PC-3 (cell line): ENCODE measurements at places on chromosomes 11 and 22. TPM values are rescaled to one million over a fixed set of nuclear protein-coding genes. Genes with fewer than 3 reads are reported as not detected.

Gene MYH9
- 357 and 546 TPM in 2 replicates for total RNA-seq

Gene C22orf15
- not detected in 2 replicates for total RNA-seq

Gene FOXR1
- total RNA-seq = not detected in 2 replicates

Gene DENND6B
- 1.1 and 1.7 TPM in 2 replicates for total RNA-seq

Gene HEPHL1
- 3.3 and 4.4 TPM in 2 replicates for total RNA-seq

Gene SMTNL1
- not detected in 2 replicates for total RNA-seq

Gene DGCR6
- total RNA-seq = 0.86 and 3.4 TPM in 2 replicates

DNA sequence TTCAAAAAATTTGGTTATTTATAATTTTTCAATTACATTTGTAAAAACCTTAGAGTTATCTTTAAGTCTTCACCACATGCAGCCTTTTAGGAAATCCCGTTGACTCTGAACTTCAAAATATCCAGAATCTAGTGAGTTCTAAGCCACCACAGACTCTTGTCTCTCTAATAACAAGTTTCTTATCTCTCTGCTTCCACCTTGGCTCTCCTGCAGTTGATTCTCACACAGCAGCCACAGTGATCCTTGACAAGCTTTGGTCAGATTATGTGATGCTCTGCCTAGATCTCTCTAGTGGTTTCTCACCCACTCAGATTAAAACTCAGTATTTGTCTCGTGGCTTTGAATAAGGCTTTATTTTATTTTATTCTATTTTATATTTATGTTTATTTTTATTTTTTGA, 8.6 kb downstream of the HSD17B12 start:
- H3K36me3 ChIP-seq = peaks cover 10% of the 10 kb centered on the region
- no peak overlapping the region for H3K4me3 ChIP-seq
- no peaks in the 10 kb centered on the region for H3K27me3 ChIP-seq
- DNase-seq = no peak
- H3K4me1 ChIP-seq = peaks cover 4% of the 10 kb centered on the region; the same call in 1 of the 2 replicates

DNA sequence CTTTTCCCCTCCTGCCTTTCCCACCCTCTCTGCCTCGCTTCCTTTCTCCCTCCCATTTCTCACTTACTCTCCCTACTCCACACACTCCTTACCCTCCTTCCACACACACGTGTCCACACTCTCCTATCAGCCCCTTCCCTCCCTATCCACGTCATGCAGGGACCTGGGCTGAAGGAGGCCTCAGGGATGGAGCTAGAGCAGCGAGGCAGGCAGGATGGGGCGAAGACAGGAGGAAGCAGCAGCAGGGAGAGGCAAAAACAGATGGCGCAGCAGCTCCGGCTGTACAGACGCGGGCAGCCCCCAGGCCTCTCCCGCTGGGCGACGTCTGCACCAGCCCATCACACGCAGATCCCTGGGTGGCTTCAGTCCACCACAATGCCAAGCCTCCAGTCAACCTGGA, 97.9 kb downstream of the SPATA19 start:
- no peaks in the 10 kb centered on the region for H3K36me3 ChIP-seq
- no peak overlapping the region for H3K4me3 ChIP-seq
- no peaks in the 10 kb centered on the region for H3K4me1 ChIP-seq
- H3K27ac ChIP-seq = no peak overlapping the region
- no peak for DNase-seq

GRCh38 chr11:35101223-35101622, 37.7 kb upstream of the CD44 start:
- peaks cover 11% of the 10 kb centered on the region for H3K4me1 ChIP-seq
- DNase-seq = peak; percentile 45
- H3K27me3 ChIP-seq = no peaks in the 10 kb centered on the region
- no peaks in the 10 kb centered on the region for H3K36me3 ChIP-seq

DNA sequence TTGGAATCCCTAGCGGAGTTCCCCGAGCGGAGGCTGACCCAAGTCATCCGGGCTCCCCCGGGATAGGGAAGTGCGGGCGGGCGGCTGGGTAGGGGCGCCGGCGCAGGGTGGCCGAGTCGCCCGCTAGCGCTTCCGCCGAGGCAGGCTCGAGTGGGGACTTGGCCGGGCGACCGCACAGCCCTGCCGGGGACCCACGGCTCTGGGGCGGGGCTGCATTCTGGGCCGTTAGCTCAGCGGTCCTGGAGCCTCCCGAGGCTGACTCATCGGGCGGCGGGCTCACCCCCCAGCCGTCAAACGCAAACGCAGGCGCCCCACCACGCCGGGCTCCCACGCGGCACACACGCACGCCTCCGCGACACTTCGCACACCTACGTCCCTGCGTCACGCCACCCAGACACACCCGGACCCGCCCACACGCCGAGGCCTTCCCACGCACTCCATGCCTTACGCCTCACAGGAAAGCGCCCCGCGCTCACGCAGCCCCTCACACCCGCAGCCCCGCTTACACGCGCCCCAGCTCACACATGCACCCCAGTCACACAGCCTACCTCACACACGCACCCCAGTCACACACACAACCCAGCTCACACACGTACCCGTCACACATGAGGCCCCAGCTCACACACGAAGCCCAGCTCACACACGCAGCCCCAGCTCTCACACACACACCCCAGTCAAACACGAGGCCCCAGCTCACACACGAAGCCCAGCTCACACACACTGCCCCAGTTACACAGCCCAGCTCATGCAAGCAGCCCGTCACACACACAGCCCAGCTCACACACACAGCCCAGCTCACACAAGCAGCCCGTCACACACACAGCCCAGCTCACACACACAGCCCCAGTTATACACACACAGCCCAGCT, 1.2 kb downstream of the PHLDB1 start:
- H3K27me3 ChIP-seq = no peaks in the 10 kb centered on the region
- H3K4me1 ChIP-seq = peaks cover 5% of the 10 kb centered on the region; the same call in 1 of the 2 replicates
- H3K27ac ChIP-seq = no peak overlapping the region
- H3K4me3 ChIP-seq = peak overlapping the region; percentile 85

- peak overlapping the region; percentile 96 for H3K4me3 ChIP-seq
- H3K27me3 ChIP-seq = no peaks in the 10 kb centered on the region
- no peak overlapping the region for H3K27ac ChIP-seq
Observed at GRCh38 chr22:21569459-21570170, 2.1 kb downstream of the UBE2L3 start.

GRCh38 chr22:38925571-38926041, 31.8 kb upstream of the APOBEC3A start:
- H3K27ac ChIP-seq = peak overlapping the region; percentile 99; the same call in 1 of the 2 replicates
- DNase-seq = peak; percentile 52
- H3K36me3 ChIP-seq = no peaks in the 10 kb centered on the region
- no peak overlapping the region for H3K4me3 ChIP-seq
- H3K4me1 ChIP-seq = peaks cover 40% of the 10 kb centered on the region
- H3K27me3 ChIP-seq = no peaks in the 10 kb centered on the region

- DNase-seq = no peak
- no peak overlapping the region for H3K4me3 ChIP-seq
- H3K36me3 ChIP-seq = no peaks in the 10 kb centered on the region
Observed at GRCh38 chr11:8103909-8104308, 22.9 kb downstream of the TUB start.

DNA sequence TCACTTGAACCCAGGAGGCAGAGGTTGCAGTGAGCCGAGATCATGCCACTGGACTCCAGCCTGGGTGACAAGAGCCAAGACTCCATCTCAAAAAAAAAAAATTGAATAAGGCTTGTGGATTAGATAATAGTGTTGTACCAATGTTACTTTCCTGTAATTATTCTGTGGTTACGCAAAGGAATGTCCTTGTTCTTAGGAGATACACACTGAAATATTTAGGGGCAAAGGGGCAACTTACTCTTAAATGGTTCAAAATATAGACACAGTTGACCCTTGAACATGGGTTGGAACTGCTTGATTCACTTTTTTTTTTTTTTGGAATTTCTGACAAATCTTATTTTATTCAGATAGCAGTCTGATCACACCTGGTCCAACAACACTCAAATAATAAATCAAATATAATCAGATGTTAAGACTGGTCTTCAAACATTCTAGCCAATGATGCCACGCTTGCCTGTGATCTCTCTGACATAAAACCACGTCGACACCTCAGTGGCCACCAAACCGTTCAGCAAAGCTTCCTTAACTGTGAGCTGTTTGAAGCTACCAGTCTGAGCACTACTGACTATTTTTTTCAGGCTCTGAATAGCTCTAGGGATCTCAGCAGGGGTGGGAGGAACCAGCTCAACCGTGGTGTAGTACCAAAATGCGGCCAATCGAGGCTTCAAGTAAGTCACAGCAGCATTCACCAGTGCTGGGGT, 710 bp downstream of the ATP5MGL start:
- H3K36me3 ChIP-seq = no peaks in the 10 kb centered on the region
- peaks cover 11% of the 10 kb centered on the region for H3K4me1 ChIP-seq
- H3K4me3 ChIP-seq = no peak overlapping the region
- no peaks in the 10 kb centered on the region for H3K27me3 ChIP-seq
- no peak overlapping the region for H3K27ac ChIP-seq
